Hematopoietic multipotent progenitor cell treated with erythropoietin and hydrocortisone succinate and interleukin-3 and kit ligand, for 6 days (in vitro differentiated cells): ENCODE measurements at places on chromosomes 7 and 10.

DNA sequence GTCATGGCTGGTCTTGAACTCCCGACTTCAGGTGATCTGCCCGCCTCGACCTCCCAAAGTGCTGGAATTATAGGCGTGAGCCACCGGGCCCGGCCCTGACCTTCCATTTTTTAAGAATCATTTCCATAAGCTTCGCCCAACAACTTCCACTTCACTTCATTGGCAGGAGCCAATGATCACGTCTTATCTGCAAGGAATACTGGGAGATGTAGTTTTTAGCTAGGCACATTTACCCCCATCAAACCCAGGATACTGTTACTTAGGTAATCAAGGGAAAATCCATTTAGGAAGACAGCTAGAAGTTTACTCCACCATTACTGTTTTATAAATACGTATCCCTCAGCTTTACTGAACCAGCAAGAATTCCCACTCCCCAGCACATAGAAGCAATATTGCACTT is 3.4 kb upstream of the CDK13 start:
- no peak for DNase-seq

GRCh38 chr10:71878327-71879034 is 27.4 kb upstream of the PSAP start:
- peak; percentile 70 for DNase-seq

DNA sequence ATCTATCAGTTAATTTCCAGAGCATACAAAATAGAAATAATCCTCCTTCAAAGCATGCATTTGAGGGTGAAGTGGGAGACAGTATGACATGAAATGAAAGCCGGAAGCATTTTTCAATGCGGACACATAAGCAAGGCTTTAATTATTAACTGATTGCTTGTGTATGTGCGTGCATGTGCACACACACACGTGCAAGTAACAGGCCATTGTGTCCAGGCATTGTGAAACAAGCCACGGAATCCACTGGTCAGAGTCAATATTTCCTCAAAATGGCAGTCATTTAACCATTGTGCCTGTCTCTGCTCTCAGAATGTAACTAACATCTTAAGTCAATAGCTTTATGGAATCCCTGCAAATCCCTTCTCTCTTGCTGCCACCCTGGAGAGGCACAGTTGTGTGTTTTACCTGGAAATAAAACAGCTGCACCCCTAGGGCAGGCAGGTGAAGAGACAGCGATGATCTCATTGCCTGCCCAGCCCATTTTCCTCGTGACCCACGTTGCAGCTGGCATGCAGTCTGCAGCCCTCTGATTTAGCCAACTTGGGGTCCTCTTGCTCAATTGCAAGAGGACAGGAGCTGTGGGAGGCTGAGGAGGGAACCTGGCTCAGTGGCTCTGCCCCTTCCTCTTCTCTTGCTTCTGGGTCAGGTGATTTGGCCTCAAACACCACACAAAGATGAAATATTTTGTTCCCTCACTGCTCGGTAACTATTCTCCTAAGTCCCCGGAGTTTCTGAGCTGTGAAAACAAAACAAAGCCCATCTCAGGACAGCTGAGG is 500.9 kb upstream of the ZMIZ1 start:
- peak; percentile 5 for DNase-seq

- peak; percentile 76 for DNase-seq
These were observed 31.9 kb upstream of the AGBL3 start for GRCh38 chr7:134954197-134955082.

GRCh38 chr10:124449170-124450011 is 444 bp downstream of the NKX1-2 start:
- no peak for DNase-seq

- DNase-seq = no peak
These were observed 93.1 kb upstream of the STEAP4 start for GRCh38 chr7:88399696-88400240.

DNA sequence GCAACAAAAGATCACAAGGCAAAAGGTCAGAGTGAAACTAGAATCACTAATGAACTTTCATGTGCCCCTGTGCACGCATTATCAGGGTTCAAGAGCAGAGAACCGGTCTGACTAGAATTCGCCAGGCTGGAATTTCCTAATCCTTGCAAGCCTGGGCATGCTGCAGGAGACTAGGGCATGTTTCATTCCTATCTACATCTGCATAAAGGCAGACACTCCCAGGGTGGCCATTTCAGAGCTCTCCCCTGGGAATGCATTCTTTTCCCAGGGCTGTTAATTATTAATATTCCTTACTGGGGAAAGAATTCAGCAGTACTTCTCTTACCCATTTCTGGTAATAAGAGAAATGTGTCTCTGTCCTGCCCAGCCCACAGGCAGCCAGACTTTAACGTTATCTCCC is 90.5 kb downstream of the CDC14C start:
- DNase-seq = no peak

- DNase-seq = no peak
These were observed 93.8 kb downstream of the PRTFDC1 start for GRCh38 chr10:24858288-24859270.

DNA sequence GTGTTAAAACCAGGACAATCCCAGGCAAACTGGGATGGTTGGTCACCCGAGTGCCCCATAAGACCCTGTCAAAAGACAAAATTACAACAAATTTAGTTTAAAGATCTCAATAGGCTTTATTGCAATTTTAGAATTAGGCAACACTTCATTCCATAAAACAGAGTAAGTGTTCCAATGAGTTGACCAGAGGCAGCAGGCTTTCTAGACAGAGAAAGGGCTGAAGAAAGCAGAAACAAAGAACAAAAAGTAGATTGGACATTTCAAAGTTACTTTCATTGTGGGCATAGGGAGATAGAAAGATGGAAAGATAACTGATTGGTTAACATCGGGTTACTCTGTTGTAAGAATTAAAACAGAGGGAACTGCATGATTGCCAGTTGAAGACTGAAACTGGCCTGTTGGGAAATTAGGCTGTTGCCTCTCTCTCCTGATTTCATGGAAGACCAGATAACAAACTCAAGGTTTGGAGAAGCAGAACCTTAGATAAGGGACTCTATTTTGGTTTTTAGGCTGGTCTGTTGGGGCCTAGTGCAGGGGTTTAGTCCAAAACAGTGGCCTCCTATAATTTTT is 36.3 kb downstream of the ENTPD1 start:
- peak; percentile 71 for DNase-seq

DNA sequence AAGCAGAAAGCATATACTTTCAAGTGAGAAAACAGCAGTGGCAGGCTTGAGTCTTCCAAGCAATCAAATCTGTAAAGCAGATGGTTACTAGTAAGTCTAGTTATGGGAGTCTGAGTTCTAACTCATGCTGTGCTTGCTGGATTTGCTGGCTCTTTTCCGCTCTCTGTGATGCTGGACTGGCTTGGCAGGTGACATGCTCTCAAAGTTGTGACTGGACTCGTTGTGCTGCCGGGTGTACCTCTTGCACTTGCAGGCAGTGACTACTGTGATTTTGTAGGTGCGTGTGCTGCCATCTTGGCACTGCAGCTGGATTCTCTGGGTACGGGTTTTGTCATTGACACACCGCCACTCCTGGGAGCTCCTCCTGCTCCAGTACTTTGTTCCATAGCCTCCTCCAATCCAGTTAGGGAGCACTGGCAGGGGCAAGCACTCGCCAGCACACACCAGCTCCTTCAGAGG is 3.1 kb downstream of the SOSTDC1 start:
- DNase-seq = no peak

DNA sequence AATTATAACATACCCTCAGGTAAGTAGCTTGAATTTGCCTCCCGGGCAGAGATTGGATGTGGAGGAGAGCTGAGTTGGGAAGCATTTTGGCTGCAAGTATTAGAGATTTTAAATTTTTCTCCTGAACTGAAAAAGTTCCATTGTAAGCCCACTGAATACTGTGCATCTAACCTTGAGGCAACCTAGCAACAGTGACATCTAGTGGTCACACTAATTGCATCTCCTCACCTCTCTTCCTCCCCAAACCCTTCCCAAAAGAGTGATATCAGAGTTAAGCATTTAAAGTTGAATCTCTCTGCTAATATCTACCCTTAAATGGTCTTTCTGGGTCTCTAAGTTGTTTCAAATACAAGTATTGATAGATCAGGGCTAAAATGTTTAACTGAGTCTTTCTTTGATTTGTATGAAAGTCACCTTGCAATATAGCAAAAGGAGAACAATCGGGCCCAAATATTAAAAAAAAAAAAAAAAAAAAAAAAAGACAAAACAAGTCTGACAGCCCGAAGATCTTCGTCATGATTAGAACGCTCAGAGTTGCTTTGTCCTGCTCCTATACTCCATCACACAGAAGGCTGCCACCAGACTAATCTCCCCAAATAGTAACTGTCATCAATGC is 40.4 kb upstream of the DLX5 start:
- peak; percentile 78 for DNase-seq

DNA sequence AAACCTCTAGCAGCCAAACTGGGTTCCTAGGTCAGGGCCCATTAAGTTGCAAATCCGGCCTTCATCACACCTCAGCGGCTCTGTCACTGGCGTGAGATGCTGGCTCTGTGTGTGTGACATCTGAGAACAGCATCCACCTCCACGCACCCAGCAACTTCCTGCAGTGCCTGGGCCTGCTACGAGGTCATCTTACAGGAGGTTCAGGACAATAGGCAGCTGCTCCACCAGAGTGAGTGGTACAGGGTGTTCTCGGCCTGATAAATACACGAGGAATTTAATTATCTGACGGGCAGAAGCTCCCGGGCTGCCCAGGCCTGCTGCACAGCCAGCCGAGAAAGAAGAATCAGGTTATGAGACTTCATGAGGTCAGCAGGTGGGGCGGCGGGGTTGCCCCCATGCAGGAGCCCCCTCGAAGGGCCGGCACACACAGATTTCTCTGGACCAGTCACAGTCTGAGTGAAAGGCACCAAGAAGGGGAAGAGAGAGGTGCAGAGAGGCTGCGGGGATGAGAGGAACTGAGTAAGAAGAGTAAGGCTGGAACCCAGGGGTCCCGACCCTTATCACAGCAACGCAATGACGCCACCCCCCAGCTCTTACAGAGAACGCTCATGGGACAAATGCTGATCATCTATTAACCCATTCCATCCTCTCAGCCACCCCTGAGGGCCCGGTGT is 49.3 kb downstream of the CALML3 start:
- no peak for DNase-seq

DNA sequence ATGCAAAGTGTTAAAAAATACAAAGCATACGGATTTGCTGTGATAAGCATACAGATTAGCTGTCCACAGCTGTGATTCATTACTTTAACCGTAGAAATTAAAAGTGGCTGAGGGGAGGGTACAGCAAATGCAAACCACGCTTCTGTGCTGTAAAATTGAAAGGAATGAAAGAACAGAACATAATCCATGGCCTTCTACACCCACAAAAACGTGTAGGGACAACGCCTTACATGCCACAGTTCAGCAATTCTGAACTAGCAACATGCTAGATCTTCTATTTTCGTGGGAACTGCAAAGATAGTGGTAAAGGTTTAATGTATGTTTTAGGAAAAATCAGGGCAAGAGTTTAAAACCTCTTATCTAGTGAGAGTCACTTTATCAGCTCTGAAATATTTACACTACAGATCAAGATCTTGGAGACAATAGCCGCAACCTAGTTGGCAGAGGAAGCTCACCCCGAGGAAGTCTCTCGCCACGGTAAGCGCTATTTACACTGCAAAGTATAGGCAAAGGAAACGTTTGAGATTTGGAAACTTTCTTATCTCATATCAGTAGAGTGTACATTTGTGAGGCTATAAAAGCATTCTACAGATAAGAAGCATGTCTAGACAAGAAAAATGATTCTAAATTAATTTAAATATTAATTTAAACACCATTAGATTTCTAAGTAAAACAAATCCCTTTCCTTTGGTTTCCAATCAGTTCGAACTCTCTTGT is 193.6 kb downstream of the MLLT10 start:
- peak; percentile 64 for DNase-seq

GRCh38 chr10:12412666-12413368 is 63.5 kb downstream of the CAMK1D start:
- no peak for DNase-seq

GRCh38 chr7:64373017-64373416 is 59.3 kb downstream of the ZNF736 start:
- DNase-seq = no peak

GRCh38 chr7:154388412-154388811 is 336.2 kb downstream of the DPP6 start:
- DNase-seq = no peak

GRCh38 chr7:31664890-31665289 is 22.1 kb upstream of the PPP1R17 start:
- peak; percentile 8 for DNase-seq

GRCh38 chr10:111113961-111114757 is 37.3 kb downstream of the ADRA2A start:
- DNase-seq = peak; percentile 55

- no peak for DNase-seq
These were observed 42.1 kb downstream of the FOXL3 start for GRCh38 chr7:332020-332517.
